ENCODE measurements at places on chromosomes 7 and 10.

DNA sequence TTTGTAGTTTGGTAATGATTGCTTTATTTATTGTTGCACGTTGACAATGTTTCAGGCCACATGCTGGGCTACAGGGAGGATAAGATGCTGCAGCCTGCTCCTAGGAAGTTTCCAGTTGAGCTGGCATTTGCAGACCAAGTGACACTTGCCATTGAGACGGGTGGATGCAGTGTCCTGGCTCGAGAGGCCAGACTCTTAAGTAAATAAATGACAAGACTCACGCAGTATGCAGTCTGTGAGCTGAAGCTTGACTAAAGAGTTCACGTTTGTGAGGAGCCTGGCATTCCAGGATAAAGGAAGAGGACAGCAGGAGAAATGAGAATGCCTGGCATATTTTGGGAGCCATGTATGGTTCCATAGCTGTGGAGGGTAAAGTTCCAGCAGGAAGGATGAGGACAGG, 105.8 kb downstream of the BAMBI start:
- no peak for DNase-seq

- DNase-seq, result no peak
Measured at GRCh38 chr10:80421050-80421706, 12.8 kb downstream of the PRXL2A start.

DNA sequence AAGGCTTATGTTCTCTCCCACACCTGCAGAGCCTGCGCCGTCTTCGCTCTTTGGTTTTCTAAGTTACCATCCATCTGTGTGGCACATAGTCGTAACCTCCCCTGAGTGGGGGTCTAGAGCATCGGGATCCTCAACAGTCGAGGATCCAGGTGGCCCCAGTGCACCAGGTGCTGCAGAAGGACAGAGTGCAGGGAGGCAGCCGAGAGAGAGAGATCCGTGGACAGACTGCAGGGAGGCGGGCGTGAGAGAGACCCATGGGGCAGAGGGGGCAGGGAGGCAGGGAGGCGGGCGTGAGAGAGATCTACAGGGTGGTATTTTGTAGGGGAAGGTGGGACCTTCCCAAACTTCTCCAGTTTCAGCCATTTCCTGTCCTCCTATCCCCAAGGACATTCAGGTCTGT, 42.3 kb downstream of the PFKP start:
- no peak for DNase-seq

DNA sequence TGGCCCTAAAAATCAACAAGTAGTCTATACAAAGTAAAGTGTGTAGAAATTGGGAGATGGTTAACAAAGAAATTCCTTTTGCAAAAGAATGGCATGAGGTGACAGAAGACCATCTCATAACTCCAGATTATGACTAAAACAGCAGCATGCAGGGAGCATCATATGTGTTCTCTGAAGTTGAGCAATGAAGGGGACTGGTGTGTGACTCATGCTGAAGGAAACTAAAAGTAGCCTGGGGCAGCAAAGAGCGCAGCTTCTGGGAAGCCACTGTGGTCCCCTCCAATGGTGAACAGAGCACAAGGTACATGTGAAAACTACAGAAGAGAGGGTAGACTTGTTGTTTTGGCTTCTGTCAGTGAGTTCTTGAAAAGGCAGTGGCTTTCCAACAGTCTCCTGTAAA, 133.4 kb downstream of the MACC1 start:
- DNase-seq, result no peak

DNA sequence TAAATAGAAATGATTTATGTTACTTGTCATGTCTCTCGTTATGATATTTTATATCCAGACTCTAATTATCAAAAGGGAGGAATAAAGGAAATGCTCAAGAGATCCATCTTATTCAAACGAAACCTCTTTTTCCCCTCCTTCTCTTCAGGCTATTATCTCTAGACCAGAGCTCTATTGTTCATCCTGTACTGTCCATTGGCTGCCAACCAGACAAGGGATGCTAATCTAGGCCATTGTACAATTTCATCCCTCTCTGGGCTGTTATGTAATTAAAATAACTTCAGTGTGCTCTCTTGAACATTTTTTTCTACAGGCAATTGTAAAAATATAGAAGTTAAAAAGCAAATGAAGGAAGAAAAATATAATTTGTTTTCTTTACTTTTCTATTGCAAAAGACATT, 220.4 kb downstream of the HDAC9 start:
- no peak for DNase-seq

DNA sequence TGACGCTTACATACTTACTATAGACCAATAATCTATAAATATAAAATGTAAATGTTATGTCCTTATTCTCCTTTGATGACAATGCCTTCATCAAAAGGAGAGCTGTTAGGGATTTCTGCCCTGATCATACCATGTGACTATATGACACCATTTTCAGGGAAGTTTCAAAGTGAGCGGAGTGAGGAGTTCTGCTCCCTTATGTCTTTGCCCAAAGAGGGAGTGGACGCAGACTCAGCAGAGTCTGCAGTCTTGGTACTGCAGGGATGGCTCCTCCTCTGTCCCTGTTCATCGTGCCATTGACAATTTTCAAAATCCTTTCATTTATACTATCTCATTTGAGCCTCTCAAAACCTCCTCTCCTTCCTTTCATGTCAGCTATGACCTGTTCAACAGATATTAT, 27.9 kb downstream of the HYAL4 start:
- DNase-seq, result no peak

DNA sequence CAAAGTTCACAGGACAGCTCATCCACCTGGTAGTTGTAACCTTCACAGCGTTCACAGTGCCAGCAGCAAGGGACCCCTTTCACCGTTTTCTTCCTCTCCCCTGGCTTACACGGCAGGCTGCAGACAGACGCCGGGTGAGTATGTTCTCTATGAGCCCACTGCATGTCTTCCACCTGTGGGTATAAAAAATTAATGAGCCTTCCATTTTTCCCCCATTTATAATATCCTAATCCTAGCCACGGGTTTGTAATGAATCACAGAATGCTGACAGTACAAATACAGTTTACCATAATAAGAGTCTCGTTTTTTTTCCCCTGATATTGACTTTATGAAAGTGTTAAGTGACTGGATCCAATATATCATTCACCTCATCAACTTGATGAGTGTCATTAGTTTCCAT, 719.0 kb downstream of the GRM8 start:
- no peak for DNase-seq

DNA sequence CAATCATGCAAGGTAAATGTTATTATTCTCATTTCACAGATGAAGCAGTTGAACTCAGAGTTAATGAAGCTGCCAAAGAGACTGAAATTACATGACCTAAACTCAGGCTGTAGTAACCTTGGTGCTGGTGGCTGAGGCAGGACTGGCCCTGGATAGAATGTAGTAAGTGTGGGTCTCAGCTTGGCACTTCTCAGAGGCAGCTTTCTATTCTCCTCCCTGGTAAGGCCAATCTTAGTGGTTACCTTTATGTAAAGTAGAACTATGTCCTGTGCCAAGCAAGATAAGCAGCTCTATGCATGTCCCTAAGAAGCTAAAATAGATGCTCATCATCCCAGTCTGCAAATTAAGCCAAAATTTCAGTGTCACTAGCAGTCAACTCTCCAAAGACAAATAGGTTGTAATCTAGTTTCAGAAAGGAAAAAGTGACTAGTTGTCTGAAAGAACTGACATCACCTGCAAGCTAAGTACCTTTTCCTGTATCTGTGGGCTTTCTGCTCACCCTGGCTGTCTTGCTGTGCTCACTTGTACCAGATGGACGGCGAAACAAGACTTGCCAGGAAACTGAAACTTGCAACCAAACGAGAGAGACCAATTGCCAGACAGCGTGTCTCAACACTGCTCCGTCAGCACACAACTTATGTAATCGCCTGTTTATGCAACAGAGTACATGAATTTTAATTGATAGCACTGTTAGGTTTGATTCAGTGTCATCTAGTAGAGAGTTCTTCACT, 43.7 kb downstream of the CH25H start:
- DNase-seq, result no peak

GRCh38 chr7:11458736-11459483, 373.1 kb downstream of the THSD7A start:
- DNase-seq, result no peak

GRCh38 chr7:108290459-108291151, 160.4 kb upstream of the LAMB4 start:
- DNase-seq, result no peak

DNA sequence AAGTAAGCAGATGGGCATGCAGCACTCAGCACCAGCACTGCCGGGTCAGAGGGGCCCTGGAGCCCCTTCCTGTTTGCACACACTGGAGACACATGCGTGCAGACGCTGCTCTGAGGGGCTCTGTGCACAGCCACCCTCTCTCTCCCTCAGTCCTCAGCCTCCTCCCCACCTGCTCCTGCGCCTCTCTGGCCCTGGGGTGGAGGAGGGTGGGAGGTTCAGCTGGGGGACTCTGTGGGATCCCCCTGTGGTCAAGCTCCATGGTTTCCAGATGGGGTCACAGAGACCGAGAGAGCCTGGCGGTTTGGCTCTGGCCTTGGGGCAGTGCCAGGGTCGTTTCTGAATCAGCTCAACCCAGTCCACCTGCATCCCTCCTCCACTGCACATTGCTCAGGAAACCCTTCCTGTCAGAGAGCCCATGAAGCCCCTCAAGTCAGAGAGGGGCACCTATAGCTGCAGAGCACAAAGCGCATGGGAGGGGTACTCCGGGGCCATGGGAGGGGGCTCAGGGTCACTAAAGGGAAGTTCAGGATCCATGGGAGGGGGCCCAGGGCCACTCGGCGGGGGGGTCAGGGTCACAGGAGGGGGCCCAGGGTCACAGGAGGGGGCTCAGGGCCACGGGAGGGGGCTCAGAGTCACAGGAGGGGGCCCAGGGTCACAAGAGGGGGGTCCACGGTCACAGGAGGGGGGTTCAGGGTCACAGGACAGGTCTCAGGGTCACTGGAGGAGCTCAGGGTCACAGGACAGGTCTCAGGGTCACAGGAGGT, 161.7 kb downstream of the ADARB2 start:
- no peak for DNase-seq

GRCh38 chr10:32149252-32149955, 93.2 kb upstream of the KIF5B start:
- DNase-seq, result no peak

GRCh38 chr7:107091306-107091705, 46.8 kb downstream of the PRKAR2B start:
- no peak for DNase-seq

GRCh38 chr7:15140431-15140830, 237.9 kb upstream of the DGKB start:
- no peak for DNase-seq

- no peak for DNase-seq
Measured at GRCh38 chr7:98125759-98126158, 19.1 kb downstream of the LMTK2 start.

DNA sequence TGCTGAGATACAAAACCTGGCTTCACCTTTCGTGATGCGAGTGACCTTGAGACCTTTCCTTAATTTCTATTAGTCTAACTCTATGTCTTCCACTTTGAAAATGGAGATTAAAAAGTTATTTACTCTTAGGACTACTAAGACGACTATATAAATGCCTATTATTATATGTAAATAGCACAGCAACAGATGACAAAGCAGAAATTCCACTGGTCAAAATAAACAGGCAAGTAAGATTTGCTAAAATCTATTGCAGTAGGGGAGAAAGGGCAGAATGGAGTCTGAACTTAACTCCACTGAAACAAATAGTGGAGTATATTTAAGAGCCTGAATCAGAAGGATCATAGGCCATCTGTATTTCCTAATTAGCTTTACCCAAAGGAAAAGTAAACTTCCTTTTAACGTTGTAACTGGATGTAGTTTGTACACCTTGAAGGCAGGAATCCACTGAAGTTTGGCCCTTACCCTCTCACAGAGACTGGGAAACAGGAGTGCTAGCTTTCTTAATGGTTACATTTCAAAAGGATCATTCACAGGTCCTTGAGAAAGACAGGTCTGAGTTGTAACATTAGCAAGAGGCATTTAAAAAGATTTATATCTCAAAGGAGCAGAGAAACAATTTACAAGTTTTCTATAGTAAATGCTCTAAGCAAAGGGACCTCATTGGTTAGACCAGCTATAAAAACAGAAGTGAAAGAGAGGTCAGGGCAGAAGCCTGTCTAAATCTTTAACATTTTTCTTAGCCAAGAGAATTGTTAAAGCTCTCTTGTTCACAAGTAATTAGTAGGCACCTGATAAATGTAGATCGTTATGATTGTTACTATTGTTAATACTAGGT, 332.5 kb downstream of the ZWINT start:
- no peak for DNase-seq

DNA sequence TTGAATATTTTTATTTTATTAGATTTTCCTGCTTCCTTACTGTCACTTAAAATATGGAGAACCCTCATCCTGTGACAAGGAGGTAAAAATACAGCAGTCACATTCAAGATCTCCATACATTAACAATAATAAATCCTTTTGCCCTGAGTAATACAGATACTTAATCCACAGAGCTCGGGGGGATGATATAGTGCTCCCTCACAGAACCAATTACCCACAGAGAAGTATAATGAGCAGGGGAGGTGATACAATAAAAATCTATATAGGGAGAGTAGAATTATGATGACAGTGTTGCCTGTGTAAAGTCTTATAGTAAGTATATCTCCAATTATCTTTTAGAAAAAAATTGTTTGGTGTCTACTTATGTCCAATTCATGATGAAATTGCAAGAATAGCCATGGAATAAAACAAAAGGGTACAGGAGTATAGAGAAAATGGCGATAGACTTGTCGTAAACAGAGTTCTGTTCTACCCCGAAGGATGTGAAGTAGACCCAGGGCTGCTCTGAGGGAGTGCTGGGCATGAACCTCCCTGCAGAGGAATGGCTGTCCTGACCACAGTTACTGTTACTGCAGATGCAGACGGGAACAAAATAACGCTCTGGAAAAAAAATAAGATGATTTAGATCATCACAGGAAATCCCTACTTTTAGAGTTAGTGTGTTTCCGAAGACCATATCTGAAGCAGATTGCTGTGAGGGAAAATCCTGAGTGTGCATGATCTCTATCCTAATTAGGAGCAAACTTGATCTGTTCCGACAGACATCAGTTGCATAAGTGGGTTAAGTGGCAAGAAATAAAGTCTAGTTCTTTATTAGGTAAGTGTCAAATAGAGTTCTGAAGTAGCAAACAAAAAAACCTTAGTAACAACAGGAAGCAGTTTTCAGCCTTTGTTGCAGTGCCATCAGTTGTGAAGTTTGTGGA, 123.7 kb downstream of the KAT6B start:
- no peak for DNase-seq

DNA sequence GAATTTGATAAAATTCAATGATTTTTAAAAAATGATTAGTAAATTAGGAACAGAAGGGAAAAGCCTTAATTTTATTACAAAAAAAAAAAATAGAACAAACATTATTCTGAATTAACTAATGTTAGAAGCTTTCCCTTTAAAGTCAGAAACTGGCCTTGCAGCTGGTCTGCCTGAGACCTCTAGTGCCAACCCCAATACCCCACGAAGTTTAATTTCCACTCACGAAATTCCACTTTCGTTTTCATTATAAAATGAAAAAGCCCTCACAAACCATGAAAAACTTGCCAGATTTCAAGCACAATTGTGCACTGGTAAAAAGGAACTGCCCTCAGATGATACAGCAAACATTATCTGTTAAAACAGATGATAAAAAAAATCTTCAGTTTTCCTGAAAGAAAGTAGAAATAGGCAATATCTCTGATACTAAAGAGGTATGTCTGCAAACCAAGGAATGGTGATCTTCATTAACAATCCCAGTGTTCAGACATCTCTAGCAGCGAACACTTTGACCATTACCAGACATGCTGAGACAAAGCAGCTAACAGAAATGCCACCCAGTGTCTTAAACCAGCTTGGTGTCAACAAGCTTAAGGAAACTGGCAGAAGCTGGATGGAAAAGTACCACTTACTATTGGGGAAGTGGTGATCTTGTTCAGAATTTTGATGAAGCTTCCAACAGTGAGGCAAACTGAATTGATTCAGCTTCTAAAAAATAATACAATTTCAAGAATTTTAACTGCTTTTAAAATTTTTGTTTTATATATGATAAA, 80.2 kb downstream of the PALS2 start:
- DNase-seq, result no peak

GRCh38 chr10:60718886-60719285, 59.4 kb upstream of the CDK1 start:
- no peak for DNase-seq
